Ascending aorta (tissue), 2 donors: ENCODE measurements at places on chromosomes 11 and 22. TPM values are rescaled to one million over a fixed set of nuclear protein-coding genes. Genes with fewer than 3 reads are reported as not detected.

Gene PTS
- total RNA-seq, result 13.5 TPM

Gene LUZP2
- 0.11 TPM for total RNA-seq

Gene TYR
- not detected for total RNA-seq

Gene SLC16A8
- not detected for total RNA-seq

Gene OR5P2
- not detected for total RNA-seq

Gene KRTAP5-7
- total RNA-seq, result not detected

Gene IGLL1
- total RNA-seq, result not detected

Gene OR51B2
- not detected for total RNA-seq

Gene RIMBP3C
- total RNA-seq, result not detected

Gene P2RY2
- 18.3 TPM for total RNA-seq

Gene OR51I1
- not detected for total RNA-seq
